ENCODE measurements at places on chromosomes 6 and 20.

DNA sequence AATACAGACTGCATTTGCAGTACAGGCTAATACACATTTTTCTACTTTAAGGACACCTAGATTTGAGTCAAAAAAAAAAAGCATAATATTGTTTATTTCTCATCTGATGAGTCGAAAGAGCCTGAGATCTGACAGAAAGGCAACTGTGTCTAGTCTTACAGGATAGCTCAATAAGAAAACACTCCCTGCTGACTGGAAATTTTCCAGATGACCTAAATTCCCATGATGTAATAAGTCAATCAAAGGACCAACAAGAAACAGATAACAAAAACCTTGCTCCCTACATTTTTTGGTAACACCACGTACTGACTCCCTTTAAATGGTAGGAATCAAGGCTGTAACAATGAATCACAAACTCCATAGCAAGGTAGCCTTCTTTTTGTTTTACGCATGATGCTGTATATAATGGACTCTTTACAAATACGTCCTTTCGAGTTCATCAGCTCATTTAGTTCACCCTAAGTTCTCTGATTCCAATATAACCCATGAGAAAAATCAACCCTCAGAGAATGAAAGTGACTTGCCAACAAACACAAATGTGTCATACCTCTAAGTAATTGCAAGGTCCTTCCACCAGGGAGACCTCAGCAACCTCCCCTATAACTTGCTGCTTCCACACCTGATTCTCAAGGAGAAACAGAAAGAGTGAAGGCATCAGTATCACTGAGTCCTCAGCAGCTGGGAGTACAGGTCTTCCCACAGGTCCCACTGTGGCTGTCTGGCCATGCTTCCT lies 12.1 kb downstream of the TBX18 start:
- DNase-seq, result no peak

DNA sequence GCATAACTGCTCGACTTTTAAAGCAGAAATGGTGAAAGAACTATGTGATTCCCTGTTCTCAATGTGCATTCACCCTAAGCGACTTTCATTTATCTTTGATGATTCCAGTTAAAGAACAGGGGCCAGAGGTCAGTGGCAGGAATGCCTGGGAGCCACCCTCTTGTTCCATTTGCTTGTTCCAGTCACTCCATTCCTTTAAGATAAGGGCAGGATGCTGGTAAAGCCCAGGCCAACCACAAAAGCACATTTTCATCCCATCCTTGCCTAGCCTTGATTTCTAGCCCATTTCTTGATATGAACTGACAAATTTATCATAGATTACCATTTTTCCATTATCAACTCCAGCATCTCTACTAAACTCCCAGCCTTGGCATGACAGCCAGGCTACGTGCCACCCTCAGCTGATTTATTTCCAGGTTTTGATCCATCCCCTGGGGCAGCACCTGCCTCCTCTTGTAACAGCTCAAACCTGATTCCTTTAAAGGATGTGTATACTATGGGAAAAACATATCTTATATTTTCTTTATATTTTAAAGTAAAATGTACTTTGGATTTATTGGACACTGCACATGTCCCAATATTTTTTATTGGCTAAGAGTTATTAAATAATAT lies 19.2 kb downstream of the HMGN3 start:
- DNase-seq, result no peak

GRCh38 chr6:169266746-169267591 lies 13.3 kb upstream of the THBS2 start:
- no peak for DNase-seq

DNA sequence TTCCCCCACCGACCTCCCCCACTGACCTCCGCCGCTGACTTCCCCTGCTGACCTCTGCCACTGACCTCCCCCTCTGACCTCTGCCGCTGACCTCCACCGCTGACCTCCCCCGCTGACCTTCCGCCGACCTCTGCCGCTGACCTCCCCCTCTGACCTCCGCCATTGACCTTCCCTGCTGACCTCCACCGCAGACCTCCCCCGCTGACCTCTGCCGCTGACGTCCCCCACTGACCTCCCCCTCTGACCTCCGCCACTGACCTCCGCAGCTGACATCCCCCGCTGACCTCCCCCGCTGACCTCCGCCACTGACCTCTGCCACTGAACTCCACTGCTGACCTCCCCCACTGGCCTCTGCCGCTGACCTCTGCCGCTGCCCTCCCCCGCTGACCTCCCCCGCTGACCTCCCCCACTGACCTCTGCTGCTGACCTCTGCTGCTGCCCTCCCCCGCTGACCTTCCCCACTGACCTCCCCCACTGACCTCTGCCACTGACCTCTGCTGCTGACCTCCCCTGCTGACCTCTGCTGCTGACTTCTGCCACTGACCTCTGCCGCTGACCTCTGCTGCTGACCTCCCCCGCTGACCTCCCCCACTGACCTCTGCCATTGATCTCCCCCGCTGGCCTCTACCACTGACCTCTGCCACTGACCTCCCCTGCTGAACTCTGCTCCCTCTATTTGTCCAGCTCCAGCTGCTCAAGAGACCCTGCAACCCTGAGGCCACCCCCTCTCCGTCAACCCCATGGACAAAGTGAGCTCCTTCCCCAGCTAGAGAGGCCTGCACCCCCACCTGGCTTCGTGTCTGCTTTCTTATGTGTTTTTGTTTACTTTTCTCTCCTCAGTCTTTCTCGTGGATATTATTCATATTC lies 91.4 kb upstream of the AFDN start:
- no peak for DNase-seq

DNA sequence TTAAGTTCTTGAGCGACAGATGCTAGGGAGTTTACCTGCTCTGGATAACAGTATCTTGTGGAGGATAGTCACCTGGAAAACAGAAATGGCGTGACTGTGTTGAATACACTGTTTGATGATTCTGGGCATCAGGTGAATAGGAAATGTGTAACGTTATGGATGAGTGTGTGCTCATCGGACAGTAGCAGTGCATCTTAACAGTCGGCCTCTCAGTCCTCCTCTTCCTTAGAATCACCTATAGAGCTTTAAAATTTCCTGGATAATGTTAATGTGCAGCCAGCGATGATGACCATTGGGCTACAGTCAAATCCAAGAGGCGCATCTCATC lies 217.7 kb downstream of the OR2B2 start:
- DNase-seq, result no peak

- no peak for DNase-seq
Measured at GRCh38 chr6:169824848-169825557, 73.6 kb downstream of the ERMARD start.

- DNase-seq, result no peak
Measured at GRCh38 chr6:168715643-168716481, 274.9 kb downstream of the SMOC2 start.

- no peak for DNase-seq
Measured at GRCh38 chr20:37189416-37190016, 10.2 kb upstream of the MROH8 start.

DNA sequence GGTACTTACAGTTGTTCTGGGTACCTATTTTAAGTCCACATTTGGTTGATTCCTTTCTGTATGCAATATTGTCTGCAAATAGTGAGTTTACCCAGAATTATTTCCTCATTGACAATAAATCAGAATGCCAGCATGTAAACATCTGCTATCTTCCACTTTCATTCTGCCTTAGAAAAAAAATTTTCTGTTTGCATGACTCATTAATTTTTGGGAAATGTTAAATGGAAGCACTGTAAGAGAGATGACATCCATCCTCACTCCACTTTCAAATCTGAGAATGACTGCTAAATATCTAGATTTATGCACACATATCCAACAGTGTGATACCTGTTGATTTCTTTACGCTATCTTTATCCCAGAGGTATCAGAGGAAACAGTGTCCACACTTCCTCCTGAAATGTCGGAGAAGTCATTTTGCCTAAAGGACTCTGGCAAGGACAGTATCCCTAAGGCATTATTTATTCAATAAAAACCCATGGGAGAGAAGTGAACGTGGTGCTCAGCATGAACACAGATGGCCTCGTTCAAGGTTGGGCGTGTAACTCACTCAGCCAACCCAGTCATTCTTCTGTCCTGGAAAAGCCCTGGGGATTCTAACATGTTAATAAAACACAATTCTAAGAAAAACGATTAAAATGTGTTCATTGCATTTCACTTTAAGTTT lies 780.9 kb downstream of the QKI start:
- no peak for DNase-seq

DNA sequence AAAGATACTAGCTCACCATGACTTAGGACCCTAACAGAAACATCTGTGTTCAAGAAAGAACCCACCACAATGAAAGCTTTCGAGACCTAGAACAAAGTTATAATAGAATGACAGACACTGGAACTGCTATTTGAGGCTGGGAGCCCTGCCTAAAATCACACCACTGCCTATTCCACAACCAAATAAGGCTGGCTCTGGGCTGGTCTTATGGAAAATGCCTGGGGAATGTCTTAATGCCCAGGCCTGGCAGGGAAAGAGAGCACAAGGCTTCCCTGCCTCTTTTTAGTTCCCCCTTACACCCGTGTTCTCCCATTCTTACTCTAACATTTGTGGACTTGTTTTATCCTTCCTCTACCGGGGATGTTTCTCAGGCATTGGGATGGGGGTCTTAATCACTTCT lies 5.6 kb upstream of the METTL24 start:
- no peak for DNase-seq

GRCh38 chr6:54361734-54362133 lies 53.5 kb downstream of the TINAG start:
- DNase-seq, result no peak

GRCh38 chr6:166809721-166810120 lies 146.6 kb downstream of the RNASET2 start:
- no peak for DNase-seq

GRCh38 chr6:101747160-101747559 lies 353.7 kb downstream of the GRIK2 start:
- no peak for DNase-seq

- no peak for DNase-seq
Measured at GRCh38 chr6:23370051-23370450, 756.0 kb upstream of the NRSN1 start.

- no peak for DNase-seq
Measured at GRCh38 chr6:33777398-33778388, 11.2 kb downstream of the LEMD2 start.

DNA sequence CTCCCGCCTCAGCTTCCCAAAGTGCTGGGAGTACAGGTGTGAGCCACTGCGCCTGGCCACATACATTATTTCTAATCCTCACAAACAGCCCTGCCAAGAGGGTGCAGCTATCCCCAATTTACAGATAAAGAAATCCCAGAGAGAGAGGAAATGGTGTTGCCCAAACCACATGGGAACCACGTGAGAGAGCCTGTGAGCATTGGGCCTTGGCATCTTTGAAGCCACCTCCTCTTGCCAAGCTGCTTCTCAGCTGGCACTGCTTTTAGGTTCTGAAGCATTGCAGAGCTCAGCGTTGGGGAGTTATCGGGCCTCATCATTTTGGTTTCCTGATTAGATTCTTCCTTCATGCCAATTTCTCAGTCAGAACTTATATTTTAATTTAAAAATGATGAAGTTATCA lies 80.3 kb downstream of the CTNNBL1 start:
- no peak for DNase-seq

- DNase-seq, result no peak
Measured at GRCh38 chr20:62227591-62227976, 7.5 kb upstream of the HRH3 start.

- no peak for DNase-seq
Measured at GRCh38 chr6:166996406-166996805, 2.8 kb upstream of the CEP43 start.

GRCh38 chr6:20402092-20402341 lies 338 bp downstream of the E2F3 start:
- DNase-seq, result no peak

GRCh38 chr6:157630463-157631080 lies 192.5 kb upstream of the SNX9 start:
- DNase-seq, result no peak

DNA sequence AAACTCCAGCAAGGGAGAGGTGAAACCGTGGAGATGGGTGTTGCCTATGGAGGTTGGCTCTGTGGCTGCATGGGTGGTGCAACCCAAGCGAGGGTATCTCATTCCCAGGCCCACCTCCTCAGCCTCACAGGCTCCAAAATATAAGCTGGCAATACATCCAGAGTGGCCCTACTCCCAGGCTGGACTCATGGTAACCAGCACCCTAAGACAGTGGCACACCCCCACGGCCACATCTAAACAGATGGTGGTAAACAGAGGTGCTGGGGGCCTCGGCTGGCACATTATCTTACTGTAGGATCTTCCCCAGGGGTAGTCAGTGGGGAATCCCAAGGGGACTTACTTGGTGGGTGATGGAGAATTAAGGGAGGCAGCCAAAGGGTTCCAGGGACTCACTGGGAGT lies 33.7 kb upstream of the CCND3 start:
- no peak for DNase-seq

- no peak for DNase-seq
Measured at GRCh38 chr20:51176876-51177275, 154.0 kb upstream of the KCNG1 start.

- no peak for DNase-seq
Measured at GRCh38 chr6:111844376-111844775, 28.9 kb downstream of the FYN start.

- no peak for DNase-seq
Measured at GRCh38 chr6:110971468-110971867, 10.4 kb upstream of the RPF2 start.

DNA sequence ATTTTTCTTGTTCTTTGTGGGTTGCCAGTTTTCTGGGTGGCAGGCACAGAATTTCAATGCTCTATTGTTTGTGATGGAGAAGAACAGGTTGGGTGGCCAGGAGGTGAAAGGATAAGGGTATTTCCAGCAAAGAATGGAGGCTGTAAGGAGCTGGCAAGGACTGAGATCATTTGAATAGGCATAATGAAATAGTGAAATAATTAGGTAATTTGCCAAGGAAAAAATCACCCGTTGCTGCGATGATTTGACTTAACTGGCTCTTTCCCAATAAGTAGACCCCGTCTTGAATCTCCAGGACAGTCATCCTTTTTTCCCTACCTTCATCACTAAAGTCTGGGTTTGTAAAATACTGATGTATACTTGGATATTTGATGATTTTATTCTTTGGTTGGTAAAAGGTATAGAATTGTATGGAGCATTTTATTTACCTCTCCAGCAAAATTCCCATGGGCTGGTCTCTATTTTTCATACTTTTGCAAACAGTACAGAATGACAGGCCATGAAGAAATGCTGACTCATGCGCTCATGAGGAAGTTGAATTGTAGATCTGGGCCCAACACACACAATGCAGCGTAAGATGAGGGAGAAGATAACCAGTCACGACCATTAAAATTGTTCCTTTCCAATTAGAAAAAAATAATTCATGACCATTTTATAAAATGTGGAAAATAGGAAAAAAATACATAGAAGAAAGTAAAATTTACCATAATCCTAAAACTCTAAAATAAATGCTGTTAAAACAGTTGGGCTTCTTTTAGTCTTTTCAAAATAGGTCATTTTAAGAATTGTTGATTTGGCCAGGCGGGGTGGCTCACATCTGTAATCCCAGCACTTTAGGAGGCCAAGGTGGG lies 2.4 kb upstream of the GCNT2 start:
- no peak for DNase-seq

- no peak for DNase-seq
Measured at GRCh38 chr6:163789199-163789810, 374.8 kb downstream of the QKI start.

GRCh38 chr20:63831993-63832686 lies 1.1 kb upstream of the ZBTB46 start:
- no peak for DNase-seq

Measured in right lung (tissue), 10 donors.